ENCODE measurements at places on chromosomes 7 and 10.

- no peak for DNase-seq
Measured at GRCh38 chr10:58642283-58642682, 129.6 kb downstream of the BICC1 start.

- DNase-seq, result no peak
Measured at GRCh38 chr10:12241810-12242529, 46.0 kb downstream of the CDC123 start.

GRCh38 chr7:37476881-37477450, 28.3 kb upstream of the ELMO1 start:
- no peak for DNase-seq

DNA sequence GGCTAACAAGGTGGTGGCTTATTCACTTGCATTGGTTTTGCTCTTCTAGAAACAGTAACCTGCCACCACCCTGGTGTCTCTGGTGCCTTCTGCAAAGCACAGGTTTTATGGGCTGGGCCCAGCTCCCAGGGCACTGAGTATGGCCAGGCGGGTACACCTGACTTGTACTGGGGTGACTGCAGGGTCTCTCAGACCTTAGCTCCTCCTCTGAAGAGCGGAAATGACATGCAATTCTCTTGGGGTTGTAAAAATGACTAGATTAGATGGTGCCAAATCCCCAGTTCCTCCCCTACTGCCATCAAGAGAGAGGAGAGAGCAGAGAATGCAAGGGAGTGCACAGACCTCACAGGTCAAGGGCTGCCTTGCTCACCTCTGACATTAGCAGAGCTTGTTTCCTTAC, 14.7 kb downstream of the ESYT2 start:
- no peak for DNase-seq

DNA sequence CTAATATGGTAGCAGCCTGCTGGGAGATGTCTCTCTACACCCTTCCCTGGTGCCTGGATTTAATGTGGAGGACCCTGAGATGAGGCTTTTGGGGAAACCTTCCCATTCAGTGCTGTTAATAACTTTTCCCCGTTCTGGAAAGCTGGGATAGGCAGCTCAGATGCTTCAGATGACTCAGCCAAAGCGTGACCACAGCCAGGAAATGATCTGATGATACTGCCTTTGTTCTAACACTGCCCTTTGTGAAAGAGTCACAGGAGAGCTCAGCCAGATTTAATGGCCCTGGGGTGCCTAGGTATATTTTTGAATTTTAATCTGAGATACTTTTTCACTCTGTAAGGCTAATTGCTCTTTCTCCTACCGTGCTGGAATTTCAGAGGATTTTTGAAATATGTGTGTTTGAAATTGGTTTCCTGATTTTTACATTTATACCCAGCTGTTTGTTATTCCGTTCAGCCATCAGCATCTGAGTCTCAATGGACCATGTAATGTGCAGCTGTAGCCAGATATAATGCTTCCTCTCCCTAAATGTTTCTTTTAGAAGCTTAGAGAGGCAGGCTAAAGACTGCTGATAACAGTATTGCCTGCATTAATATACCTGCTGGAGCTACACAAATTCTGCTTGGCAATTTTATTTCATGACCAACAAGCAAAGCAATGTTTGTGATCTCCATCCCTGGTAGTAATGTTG, 17.8 kb downstream of the CELF2 start:
- no peak for DNase-seq

All from kidney (tissue), 22 donors.